NCI-H2107 (cell line): ENCODE measurements at places on chromosomes 7 and 10.

DNA sequence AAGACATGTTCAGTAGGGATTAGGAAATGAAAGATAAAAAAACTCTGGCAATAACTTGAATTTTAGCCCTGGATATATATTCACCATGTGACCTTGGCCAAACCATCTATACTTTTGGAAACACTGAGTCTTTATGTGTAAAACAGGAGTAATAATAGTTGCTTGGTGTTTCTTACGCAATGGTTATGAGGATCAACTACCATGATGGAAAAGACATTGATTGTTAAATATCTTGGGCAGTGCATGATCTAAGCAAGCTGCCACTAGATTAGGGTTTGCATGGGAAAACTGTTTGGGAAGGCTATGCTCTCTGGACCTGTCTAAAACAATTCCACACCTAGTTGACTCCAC, 6.5 kb downstream of the OR6B1 start:
- no peak for DNase-seq

GRCh38 chr7:4144811-4145510, 537.1 kb upstream of the FOXK1 start:
- no peak for DNase-seq

DNA sequence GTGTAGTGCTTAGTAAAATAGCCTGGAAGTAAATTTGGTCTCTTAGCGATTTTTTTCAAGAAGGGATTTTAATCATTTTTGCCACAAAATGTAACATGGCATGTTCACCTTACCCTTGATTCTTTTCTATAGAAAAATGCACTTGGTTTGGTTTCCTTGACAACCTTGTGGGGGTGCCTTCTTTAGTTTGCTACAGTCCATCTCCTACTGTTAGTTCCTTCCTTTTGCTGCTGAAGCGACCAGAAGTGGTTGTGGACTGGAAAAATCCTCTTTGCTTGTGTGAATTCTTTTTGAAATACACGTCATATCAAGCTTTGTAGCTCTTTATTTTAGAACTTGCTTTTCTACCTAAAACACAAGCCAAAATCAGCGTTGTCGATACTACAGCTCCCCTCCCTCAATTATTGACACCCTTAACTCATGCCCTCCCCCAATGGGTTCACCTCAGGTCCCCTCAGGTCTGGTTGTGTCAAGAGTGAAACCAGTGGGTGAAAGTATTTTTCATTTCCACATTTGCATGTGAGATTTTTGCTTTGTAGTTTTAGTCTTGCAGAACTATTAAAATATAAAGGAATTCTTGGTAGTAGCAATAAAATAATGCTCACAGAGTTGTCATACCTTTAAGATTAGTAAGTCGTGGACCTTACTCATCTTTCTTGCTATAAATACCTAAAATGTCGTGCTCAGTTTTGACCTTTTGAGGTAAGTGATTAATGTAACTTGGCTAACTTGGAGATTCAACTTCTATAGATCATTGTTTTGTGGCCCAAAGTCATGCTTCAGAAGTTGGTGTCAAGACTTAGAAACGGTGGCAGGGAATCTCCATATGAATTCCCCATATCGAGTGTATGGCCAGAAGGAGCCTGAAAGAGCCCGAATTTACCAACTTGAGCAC, 1.5 kb downstream of the ACTR3B start:
- no peak for DNase-seq

DNA sequence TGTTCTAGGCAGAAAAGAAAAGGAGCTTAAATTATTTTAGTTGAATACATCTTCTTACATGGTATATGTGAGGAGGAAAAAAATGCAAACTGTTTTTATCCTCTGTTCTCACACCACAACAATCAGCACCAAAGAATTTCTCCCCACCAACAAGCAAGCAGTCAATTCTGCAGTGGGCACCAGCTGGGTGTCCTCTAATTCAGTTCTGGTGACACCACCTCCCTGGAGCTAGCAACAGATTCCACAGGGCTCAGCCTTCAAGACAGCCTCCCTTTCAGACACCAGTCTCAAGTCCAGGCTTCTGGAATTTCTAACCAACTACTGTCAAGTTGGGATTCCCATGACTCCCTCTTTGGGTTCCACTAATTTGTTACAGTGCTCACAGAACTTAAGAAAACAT, 490.2 kb upstream of the IGFBP3 start:
- DNase-seq, result no peak

DNA sequence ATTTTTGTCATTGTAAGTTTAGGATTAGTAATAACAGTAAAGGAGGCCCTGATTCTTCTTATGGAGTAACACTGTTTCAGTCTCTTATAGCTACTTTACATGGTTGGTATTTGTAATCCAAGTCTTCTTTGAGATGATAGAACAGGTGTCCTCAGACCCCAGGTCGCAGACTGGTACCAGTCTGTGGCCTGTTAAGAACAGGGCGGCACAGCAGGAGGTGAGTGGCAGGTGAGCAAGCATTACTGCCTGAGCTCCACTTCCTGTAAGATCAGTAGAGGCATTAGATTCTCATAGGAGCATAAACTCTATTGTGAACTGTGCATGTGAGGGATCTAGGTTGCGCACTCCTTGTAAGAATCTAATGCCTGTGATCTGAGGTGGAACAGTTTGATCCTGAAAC, 77.3 kb downstream of the STK31 start:
- DNase-seq, result no peak

DNA sequence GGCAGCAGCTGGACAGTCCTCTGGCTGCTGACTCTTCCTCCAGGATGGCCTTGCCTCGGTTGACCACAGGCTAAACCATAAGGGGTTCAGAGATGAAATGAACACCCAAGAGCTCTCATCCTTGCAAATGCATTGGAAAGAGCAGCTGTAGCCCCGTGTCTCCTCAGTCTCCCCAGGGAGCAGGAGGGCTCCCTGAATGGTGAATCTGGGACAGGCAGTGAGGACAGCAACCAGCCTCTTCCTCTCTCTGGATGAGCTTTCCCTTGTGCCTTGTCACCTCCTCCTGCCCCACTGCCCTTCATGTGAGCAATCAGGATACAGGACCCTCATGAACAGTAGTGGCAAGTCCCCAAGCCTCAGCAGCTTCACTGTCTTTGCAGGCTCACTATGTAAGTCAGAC, 23.9 kb upstream of the GDF10 start:
- DNase-seq, result no peak

- no peak for DNase-seq
These were observed 17.0 kb downstream of the KCP start for GRCh38 chr7:128893251-128894100.

DNA sequence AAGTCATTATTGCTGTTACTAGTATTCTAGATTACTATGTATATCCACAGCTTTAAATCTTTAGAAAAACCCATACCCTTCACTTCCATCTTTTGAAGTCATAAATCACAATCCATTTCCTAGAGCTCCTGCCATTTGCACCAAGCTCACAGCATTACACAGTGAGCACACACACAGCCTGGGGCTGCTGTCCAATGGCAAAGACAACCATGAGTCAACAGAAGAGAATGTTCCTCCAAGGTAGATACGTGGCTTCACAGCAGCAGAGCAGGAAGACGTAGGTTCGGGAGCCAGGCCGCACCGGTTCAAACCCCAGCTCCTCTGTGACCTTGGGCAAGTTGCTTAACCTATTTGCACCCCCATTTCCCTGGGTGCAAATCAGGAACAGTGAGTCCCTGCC, 234.6 kb downstream of the DIP2C start:
- DNase-seq, result no peak

DNA sequence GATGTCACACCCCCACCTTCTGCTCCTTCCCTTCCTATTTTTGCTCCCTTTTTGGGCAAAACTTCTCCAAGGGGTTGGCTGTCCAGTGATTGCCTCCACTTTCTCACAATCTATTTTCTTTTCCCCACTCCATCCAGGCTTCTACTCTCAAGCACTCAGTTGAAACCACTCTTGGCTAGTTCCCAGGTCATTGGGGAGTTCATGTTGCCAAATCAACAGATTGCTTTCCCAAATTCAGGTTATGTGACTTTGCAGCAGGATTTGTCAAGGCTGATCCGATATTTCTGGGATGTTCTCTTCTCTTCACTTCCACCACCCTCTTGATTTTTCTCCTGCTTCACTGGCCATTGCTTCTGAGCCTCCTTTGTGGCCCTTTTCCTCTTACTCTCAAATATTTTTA, 258.7 kb upstream of the SLC26A5 start:
- DNase-seq, result no peak

DNA sequence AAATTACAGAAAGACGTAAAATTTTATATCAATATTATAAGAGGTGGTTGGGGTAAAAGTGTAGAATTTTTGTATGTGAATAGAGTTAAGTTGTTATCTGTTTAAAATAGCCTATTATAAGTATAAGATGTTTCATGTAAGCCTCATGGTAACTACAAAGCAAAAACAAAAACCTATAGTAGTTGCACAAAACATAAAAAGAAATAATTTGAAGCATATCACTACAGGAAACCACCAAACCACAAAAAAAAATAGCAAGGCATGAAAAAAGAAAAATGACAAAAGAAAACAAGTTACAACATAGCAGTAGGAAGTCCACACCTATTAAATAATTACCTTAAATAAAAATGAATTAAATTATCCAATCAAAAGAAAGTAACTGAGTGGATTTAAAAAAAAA, 12.4 kb upstream of the GSTK1 start:
- no peak for DNase-seq
